Activated CD4-positive, alpha-beta memory T cell treated with anti-CD3 and anti-CD28 coated beads, Interleukin-2, amount 10 ng/mL, durations not matched to agents 7 days and 5 days (primary cell): ENCODE measurements at places on chromosomes 4 and X. TPM values are rescaled to one million over a fixed set of nuclear protein-coding genes. Genes with fewer than 3 reads are reported as not detected.

GRCh38 chr4:6258026-6258360, 11.7 kb upstream of the WFS1 start:
- DNase-seq = no peak
- H3K4me3 ChIP-seq = no peak overlapping the region
- no peaks in the 10 kb centered on the region for H3K36me3 ChIP-seq
- no peak overlapping the region for H3K27ac ChIP-seq
- H3K4me1 ChIP-seq = peaks cover 12% of the 10 kb centered on the region
- peaks cover 26% of the 10 kb centered on the region for H3K27me3 ChIP-seq

DNA sequence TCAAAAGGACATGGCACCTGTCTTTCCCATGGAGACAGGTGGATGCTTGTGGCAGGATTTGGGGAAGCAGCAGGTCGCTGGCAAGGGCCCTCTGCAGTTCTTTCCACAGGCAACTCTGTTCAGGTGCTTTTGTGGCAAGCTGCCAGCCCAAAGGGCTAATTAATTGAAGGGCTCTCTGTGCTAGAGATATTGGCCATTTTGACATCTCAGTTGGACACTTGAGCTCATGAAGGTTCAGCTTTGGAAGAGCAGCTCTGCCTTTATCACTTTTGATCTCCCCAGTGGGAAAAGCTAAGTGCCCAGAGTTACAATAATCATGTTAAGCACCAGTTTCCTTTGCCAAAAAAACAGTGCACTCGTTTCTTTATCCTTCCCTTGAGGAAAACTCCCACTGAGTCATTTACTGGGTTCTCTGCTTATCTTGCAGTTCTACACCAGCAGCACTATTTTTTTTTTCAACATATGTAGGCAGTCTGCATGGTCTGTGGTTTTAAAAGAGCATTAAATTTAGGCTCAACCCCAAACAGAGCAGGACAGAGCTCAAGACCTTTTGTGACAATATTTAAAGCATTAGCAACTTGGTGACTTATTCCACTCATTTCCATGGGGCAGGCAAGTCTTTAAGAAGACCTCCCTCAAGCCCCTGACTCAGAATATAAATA, 336.4 kb upstream of the RASGEF1B start:
- H3K27me3 ChIP-seq = peaks cover 2% of the 10 kb centered on the region
- H3K27ac ChIP-seq = no peak overlapping the region
- no peak overlapping the region for H3K4me3 ChIP-seq

GRCh38 chr4:152117933-152118507, 357.2 kb upstream of the GATB start:
- peaks cover 1% of the 10 kb centered on the region for H3K27me3 ChIP-seq
- peaks cover 23% of the 10 kb centered on the region for H3K36me3 ChIP-seq
- peaks cover 33% of the 10 kb centered on the region for H3K4me1 ChIP-seq

DNA sequence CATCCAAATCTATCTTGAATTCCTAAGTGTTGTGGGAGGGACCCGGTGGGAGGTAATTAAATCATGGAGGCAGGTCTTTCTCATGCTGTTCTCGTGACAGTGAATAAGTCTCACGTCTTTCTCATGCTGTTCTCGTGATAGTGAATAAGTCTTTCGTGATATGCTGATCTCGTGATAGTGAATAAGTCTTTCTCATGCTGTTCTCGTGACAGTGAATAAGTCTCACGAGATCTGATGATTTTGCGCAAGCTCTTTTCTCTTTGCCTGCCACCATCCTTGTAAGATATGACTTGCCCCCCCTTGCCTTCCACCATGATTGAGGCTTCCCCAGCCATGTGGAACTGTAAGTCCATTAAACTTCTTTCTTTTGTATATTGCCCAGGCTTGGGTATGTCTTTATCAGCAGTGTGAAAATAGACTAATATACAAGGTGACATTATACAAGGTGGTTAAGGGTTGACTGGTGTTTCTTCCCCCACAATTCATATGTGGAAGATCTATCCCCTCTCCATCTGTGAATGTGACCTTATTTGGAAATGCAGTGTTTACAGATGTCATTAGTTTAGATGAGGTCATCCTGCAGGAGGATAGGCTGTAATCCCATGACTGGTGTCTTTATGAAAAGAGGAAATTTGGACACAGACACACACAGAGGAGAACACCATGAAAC, 27.6 kb downstream of the ARSD start:
- no peak overlapping the region for H3K27ac ChIP-seq
- H3K36me3 ChIP-seq = no peaks in the 10 kb centered on the region
- peaks cover 4% of the 10 kb centered on the region for H3K27me3 ChIP-seq
- DNase-seq = no peak

DNA sequence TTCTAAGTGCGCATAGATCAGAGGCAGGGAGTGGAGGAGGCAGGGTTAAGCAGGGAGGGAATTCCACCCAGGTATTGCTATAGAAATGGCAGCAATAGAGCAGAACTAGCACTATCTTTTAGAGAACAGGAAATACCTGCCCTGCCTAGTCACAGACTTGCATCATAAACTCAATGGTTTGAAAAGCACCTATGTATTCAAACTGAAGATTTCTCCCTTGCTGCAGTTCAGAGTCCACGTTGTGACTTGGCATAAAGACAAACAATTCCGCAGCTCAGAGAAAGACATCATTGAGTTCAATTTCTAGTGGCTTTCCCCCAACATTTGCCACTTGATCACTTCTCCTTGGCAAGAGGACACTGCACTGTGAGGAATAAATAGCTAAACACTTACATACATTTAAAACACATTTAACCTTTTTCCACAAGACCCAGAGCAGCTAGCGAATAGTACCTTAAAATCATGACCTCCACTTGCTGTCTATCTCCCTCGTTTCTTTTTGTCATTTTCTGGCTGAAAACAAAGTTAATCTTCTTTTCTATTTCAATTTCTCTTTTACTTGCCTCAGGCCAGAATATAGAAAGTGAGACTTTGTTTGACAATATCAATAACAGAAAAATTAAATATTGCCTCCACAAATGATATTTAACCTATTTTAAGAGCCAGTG, 42.4 kb downstream of the SLC7A11 start:
- H3K4me3 ChIP-seq = no peak overlapping the region
- H3K4me1 ChIP-seq = peaks cover 6% of the 10 kb centered on the region
- H3K27ac ChIP-seq = no peak overlapping the region
- H3K36me3 ChIP-seq = no peaks in the 10 kb centered on the region
- DNase-seq = no peak

- DNase-seq = no peak
- H3K4me3 ChIP-seq = no peak overlapping the region
- peaks cover 12% of the 10 kb centered on the region for H3K4me1 ChIP-seq
- H3K36me3 ChIP-seq = no peaks in the 10 kb centered on the region
- no peak overlapping the region for H3K27ac ChIP-seq
Observed at GRCh38 chrX:40243755-40244515, 146.2 kb upstream of the BCOR start.

- no peak for DNase-seq
- no peaks in the 10 kb centered on the region for H3K27me3 ChIP-seq
- no peaks in the 10 kb centered on the region for H3K4me1 ChIP-seq
- no peaks in the 10 kb centered on the region for H3K36me3 ChIP-seq
Observed at GRCh38 chrX:39481621-39482020, 616.1 kb downstream of the BCOR start.

GRCh38 chr4:102338405-102338804, 6.9 kb downstream of the SLC39A8 start:
- no peak overlapping the region for H3K4me3 ChIP-seq
- H3K27me3 ChIP-seq = no peaks in the 10 kb centered on the region
- DNase-seq = no peak
- H3K36me3 ChIP-seq = peaks cover 59% of the 10 kb centered on the region

DNA sequence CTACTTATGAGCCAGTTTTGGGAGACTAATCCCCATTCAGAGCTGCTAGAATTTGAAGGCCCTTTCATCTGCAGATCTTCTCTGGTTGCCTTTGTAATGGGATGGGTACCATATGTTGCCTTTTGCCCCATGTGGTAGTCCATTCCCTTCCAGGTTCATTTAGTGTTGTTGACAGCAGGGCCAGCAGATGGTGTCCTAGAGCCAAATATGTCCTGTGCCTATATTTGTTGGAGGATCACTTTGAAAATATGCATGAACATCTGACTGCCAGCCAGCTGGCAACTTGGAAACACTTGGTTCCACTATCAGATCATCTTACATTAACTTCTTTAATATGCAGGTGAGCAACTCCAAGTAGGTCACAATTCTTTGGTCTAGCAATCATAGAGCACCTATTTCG, 30.4 kb downstream of the CFAP299 start:
- no peaks in the 10 kb centered on the region for H3K4me1 ChIP-seq
- no peak overlapping the region for H3K4me3 ChIP-seq
- DNase-seq = peak; percentile 58
- no peaks in the 10 kb centered on the region for H3K36me3 ChIP-seq
- no peaks in the 10 kb centered on the region for H3K27me3 ChIP-seq

- H3K27ac ChIP-seq = peak overlapping the region; percentile 85
- H3K36me3 ChIP-seq = no peaks in the 10 kb centered on the region
- DNase-seq = no peak
- peaks cover 22% of the 10 kb centered on the region for H3K4me1 ChIP-seq
- peak overlapping the region; percentile 94 for H3K4me3 ChIP-seq
- H3K27me3 ChIP-seq = peaks cover 3% of the 10 kb centered on the region
Observed at GRCh38 chrX:55451141-55451540, 786 bp upstream of the MAGEH1 start.

DNA sequence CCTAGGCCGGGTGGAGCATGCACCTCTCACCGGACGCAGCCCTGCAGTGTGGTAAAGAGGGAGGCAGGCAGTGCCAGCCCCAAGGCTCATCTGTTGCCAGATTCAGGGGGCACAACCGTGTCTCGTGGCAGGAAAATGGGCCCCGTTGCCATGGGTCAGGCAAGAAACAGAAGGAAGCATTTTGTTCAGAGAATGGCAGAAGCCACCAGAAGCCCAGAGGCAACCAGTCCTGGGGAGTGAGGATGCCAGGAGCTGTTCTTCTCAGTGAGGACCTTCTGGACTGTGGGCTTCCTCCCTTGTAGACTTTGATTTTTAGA, 12.5 kb upstream of the UVSSA start:
- H3K4me1 ChIP-seq = peaks cover 55% of the 10 kb centered on the region
- no peaks in the 10 kb centered on the region for H3K27me3 ChIP-seq
- H3K36me3 ChIP-seq = peaks cover 63% of the 10 kb centered on the region
- no peak for DNase-seq

DNA sequence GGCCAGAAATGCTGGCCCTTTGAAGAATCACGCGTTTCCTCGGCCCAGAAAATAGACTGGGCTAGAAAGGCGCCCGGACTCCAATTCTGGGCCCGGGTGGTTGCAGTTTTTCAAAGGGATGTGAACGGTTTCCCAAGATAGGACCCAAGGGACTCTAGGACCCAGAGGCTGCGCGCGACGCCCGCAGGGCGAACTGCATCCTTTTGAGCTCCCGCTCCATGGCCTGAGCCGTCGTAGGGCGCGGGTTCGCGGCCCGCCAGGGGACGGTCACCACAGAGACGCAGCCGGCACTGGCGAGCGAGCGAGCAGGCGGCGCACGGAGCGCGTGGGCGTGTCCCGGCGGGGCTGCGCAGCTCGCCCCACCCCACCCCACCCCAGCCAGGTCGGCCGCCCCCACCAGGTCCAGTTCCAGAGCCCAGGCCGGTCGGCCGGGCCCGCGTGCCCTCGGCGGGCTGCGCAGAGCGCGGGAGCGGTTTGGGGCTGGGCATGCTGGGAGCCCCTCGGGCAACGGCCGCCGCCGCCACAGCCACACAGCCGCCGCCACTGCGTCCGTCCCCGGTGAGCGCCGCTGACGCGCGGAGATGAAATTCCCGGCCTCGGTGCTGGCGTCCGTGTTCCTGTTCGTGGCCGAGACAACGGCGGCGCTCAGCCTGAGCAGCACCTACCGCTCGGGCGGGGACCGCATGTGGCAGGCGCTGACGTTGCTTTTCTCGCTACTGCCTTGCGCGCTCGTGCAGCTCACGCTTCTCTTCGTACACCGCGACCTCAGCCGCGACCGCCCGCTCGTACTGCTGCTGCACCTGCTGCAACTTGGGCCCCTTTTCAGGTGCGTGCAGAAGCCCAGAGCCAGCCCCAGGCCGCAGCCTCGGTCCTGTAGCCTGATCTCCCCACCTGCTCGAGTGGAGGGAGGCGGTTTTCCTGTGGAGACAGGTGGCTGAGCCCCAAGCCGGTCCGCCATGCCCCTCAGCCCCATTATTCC, at the start of gene XK:
Gene XK (plus strand): TSS at position 411 of the 979 bp plus-strand sequence. CDS start 171 bp downstream, at position 582.
- H3K4me1 ChIP-seq = peaks cover 3% of the 10 kb centered on the region
- H3K36me3 ChIP-seq = no peaks in the 10 kb centered on the region
- peaks cover 5% of the 10 kb centered on the region for H3K27me3 ChIP-seq
- H3K27ac ChIP-seq = no peak within 1 kb of the TSS
- DNase-seq = peak; percentile 34

DNA sequence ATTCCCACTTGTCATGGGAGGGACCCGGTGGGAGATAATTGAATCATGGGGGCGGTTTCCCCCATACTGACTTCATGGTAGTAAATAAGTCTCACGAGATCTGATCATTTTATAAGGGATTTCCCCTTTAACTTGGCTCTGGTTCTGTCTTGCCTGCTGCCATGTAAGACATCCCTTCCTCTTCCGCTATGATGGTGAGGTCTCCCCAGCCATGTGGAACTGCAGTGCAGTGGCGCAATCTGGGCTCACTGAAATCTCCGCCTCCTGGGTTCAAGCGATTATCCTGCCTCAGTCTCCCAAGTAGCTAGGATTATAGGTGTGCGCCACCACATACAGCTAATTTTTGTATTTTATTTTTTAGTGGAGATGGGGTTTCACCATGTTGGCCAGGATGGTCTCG, 2.9 kb downstream of the HPGDS start:
- no peaks in the 10 kb centered on the region for H3K36me3 ChIP-seq
- no peaks in the 10 kb centered on the region for H3K27me3 ChIP-seq
- DNase-seq = peak; percentile 25
- H3K4me3 ChIP-seq = peak overlapping the region; percentile 67
- peaks cover 33% of the 10 kb centered on the region for H3K4me1 ChIP-seq
- H3K27ac ChIP-seq = peak overlapping the region; percentile 83

DNA sequence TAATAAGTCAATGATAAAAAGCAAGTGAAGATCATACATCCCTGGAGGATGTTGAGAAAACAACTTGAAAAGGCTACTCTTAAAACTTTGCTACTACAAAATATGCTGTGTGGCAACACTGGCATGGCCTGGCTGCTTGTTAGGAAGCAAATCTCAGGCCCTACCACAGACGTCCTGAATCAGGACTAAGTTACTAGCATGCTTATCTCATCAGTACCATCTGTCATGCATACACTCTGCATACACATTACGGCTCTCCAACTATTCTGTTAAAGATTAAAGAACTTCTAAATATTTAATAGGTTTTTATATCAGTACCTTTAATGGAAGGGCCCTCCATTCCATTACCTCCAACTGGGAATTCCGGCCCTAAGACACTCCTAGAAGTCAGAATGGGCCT, 8.2 kb downstream of the PAPSS1 start:
- no peaks in the 10 kb centered on the region for H3K27me3 ChIP-seq
- H3K4me3 ChIP-seq = no peak overlapping the region
- H3K4me1 ChIP-seq = peaks cover 15% of the 10 kb centered on the region
- DNase-seq = no peak
- H3K27ac ChIP-seq = no peak overlapping the region

DNA sequence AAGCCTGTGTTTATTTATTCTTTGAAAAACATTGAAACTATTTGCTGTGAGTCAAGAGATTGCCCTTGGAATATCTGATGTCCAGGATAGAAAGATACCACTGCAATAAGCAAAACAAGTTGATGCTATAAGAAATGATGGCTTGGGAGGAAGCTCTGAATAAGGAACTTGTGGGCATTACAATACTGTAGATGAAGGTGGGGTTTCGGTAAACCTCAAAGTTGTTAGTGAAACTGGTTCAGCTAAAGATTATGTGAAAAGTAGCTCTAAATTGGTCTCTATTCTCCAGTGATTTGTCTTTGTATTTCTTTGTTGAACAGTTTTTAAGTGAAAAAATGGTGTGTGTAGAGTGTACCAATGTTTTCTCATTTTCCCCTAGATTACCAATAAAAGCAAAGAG, 128.7 kb downstream of the AKAP4 start:
- no peak overlapping the region for H3K4me3 ChIP-seq
- H3K27ac ChIP-seq = no peak overlapping the region
- no peaks in the 10 kb centered on the region for H3K36me3 ChIP-seq
- DNase-seq = no peak
- no peaks in the 10 kb centered on the region for H3K27me3 ChIP-seq

Gene HPF1
- total RNA-seq = 23.4 TPM

Gene HSFX1
- total RNA-seq = 1.1 TPM

Gene CACNA1F
- 0.50 TPM for total RNA-seq

Gene ETNPPL
- not detected for total RNA-seq
